Stimulated activated CD8-positive, alpha-beta memory T cell treated with anti-CD3 and anti-CD28 coated beads, Interleukin-15, amount 100 ng/mL, for 1 hour (primary cell): ENCODE measurements at places on chromosomes 3 and 15.

DNA sequence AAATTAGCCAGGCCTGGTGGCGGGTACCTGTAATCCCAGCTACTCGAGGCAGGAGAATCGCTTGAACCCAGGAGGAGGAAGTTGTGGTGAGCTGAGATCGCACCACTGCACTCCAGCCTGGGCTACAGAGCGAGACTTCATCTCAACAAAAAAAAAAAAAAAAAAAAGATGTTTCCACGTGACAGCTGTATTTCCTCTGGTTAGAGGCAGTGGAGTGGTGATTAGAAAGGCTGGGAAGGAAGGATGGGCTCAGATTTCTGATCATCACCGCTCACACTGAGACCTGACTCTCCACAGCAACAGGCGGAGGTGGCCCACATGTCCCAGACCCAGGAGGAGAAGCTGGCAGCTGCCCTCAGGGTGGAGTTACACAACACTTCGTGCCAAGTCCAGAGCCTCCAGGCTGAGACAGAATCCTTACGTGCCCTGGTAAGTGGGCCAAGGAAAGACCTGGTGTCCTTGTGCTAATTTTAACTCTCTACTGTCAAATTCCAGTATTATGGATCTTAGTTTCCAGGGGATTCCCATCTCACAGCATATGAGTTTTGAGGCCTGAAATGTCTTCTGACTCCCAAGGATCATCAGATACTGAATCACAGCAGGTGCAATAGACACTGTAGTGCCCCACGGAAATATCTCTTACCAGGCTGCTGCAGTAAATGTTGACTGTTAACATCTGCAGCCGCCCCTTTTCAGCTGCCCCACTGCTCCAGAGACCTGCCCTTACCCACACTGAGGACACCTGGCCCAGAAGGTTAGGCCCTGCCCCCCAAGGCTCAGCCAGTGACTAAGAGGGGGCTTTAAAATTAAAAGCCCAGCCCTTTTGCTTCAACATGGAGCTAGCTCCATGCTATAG lies 66.9 kb downstream of the BFSP2 start:
- DNase-seq = no peak

GRCh38 chr15:66868918-66869317 lies 166.9 kb downstream of the SMAD6 start:
- DNase-seq = no peak

DNA sequence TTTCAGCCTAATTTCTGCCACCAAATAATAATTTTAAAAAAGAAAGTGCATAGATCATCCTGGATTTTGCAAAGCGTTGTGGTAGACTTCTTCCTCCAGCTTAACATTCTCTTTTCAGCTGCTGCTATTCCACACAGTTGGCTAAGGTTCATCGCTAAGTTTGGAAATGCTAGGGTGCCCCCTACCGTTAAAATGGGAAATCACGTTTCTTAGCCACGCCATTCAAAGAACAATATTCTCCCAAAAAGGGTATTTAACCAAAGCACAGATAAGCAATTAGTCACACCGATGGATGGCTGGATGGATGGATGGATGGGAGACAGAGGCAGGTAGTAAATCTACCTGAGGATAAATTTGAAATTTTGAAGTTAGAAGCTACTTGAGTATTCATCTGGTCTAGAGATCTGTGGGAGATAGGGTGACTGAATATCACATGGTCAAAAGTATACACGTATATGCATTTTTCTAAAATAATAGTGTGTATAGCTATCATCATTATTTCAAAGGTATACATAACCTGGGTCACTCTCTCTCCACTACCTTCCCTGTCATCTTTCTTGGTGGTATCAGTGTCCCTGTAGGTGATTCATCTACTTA lies 67.2 kb downstream of the EFHB start:
- DNase-seq = no peak

DNA sequence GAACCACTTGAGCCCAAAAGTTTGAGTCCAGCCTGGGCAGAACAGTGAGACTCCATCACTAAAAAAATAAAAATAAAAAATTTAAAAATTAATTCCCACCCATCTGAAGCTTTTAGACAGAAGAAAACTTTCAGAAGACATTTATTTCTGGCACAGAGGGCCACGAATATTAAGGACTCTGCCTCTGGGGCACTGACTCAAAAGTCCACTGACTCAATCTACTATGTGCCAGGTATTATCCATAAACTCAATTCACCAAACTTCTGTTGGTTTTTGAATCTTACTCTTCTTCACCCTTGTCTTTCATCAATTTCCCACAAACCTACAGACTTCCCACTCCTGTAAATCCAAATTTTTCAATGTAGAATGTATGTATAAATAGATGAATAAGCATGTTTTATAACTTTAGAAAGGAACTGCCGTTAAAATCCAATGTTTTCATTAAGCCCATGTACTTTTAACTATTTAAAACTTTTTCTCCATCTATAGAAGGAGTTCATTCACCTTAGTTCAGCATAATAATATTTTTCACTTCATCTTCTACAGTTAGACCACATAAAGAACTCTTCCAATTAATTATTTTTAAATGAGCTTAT lies 19.9 kb downstream of the ATP13A3 start:
- DNase-seq = no peak

DNA sequence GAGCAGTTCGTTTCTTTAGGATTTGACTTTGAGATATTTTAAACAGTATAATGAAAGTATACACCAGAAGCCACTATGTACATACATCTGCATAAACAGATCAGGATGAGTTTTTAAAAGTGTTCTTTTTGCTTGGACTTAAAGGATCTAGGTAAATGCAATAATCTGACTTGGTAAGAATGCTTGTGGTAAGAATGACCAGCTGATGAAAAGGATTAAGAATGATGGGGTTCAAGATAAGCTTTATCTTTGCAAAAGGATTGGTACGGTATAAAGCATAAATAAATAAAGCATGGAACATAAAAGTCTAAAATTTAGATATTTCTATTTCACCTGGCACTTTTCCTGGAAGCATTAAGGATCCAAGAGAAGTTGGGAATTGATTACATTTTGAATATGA lies 9.8 kb upstream of the MME start:
- DNase-seq = no peak

DNA sequence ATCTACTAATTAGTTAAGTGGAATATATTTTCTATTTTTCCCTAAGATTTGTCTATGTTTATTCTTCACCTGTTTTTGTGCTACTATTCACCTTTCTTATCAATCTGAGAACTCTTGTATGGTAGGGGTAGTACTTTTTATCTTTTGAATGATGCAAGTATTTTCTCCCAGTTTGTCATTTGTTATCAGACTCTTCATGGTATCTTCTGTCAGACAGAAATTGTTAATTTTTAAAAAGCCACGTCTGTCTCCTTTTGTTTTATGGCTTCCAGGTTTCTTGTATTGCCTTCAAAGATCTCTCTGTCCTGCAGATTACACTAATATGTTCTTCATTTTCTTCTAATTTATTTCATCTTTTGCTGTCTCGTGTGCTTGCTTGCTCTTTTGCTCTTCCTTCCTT lies 184.3 kb downstream of the PCCB start:
- DNase-seq = no peak

- DNase-seq = no peak
These were observed 4.7 kb upstream of the DNASE1L3 start for GRCh38 chr3:58215317-58216025.

DNA sequence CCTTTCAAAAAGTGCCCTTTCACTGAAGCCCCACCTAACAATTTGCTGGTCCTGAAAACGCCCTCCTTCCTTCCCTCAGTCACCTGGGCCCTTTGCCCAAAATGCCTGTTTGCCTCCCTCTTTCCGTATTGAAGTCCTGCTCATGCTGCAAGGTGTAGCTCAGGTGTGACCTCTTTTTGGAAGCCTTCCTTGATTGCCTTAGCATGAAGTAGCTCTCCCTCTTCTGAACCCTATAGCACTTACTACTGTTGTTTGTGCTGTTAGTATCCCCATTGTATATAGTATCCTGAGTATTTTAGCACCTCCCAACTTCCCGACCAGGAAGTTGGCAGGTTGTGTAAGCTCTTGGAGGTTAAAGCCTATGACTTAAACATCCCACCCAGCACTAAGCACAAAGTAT lies 1.7 kb downstream of the PLS1 start:
- no peak for DNase-seq

GRCh38 chr15:92580521-92580920 lies 75.1 kb downstream of the FAM174B start:
- no peak for DNase-seq

- no peak for DNase-seq
These were observed 23.2 kb downstream of the CYFIP1 start for GRCh38 chr15:22956978-22957260.

GRCh38 chr3:103203441-103203840 lies 768.6 kb downstream of the ZPLD1 start:
- DNase-seq = no peak

GRCh38 chr3:119322021-119322834 lies 28.0 kb downstream of the ARHGAP31 start:
- DNase-seq = no peak

GRCh38 chr3:194775731-194776130 lies 90.0 kb downstream of the FAM43A start:
- no peak for DNase-seq

GRCh38 chr3:81666502-81667121 lies 94.8 kb downstream of the GBE1 start:
- no peak for DNase-seq

DNA sequence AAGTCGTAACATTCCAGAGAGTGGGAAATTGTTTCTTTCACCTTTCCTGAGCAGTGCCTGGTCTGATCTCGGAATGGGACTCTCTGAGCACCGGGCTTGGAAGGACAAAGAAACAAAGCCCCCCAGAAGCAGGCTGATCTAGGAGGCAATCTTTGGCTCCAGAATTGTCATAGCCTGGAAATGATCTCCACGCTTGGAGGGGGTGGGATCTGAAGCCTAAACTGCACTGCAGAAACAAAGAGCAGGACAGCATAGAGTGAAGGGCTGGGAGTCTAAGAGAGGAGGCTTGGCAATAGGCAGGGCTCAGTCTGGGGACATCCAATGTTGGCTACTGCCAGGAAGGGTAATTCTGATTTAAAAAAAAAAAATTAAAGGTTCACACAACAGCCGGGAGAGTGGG lies 1.9 kb downstream of the CRABP1 start:
- no peak for DNase-seq

- DNase-seq = no peak
These were observed 3.3 kb upstream of the CP start for GRCh38 chr3:149224736-149225594.

DNA sequence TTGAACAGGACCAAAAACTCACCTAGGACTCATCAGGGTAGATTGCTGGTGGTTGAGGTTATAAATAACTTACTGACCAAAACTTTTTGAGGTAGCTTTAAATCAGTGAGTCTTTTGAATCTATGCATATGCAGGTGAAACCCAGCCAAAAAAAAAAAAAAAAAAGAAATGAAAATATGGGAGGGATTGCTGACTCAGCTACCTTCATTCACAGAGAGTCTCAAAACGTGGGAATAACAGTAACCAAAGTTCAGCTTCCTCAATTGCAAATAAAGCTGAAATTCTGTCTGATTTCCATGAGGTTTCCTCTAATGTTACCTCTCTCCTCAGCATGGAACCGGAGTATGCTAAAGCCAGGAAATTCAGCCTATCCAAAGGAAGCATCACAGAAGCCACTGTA lies 95.2 kb upstream of the SEMA6D start:
- DNase-seq = no peak

DNA sequence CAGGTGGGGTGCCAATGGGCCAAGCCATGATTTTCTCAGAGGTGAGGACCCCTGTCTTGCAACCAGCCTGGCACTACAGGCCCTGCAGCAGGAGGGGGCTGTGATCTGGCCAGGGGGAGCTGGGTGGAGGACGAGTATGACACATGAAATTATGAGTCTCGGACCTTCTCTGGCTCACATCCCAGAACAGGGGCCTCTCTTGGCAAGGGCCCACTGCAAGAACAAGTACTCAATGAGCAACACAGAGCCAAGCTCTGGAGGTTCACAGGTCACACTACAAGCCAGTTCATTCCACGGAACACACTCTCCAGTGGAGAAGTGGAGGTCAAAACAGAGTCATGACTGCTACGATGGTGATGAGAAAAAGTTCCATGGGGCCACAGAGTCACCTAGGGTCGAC lies 28.3 kb downstream of the CCDC32 start:
- no peak for DNase-seq

GRCh38 chr15:69579950-69580618 lies 127.5 kb downstream of the RPLP1 start:
- DNase-seq = no peak

DNA sequence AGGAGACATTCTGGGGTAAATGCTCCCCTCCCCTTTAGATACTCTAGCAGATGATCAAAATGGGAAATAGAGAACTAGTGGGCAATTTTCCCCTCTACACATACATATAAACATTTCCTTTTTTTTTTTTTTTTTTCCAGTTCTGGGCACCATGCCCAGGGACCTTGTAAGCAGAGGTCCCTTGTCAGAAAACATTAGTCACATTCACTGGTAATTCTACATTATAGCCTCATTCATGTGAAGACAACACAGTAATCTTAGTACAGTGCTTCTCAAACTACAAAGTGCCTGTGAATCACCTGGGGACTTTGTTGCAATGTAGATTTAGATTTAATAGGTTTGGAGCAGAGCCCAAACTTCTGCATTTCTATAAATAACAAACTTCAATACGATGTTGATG lies 60.1 kb upstream of the ACTC1 start:
- no peak for DNase-seq
